ENCODE measurements at places on chromosomes 3 and 15. TPM values are rescaled to one million over a fixed set of nuclear protein-coding genes. Genes with fewer than 3 reads are reported as not detected.

The FILIP1L gene
- 2.2 TPM for total RNA-seq

The CXCR6 gene
- not detected for total RNA-seq

The IQCF5 gene
- total RNA-seq, result not detected

The WHAMM gene
- total RNA-seq, result 4.2 TPM

The TPRG1 gene
- total RNA-seq, result 0.19 TPM

The RETNLB gene
- not detected for total RNA-seq

The HCLS1 gene
- not detected for total RNA-seq

The GPX1 gene
- total RNA-seq, result 377 TPM

The ERICH6 gene
- 0.38 TPM for total RNA-seq

The MYLK gene
- total RNA-seq, result 75.9 TPM

The LEKR1 gene
- 1.5 TPM for total RNA-seq

The B3GALNT1 gene
- 3.1 TPM for total RNA-seq
